Ovary (tissue), 10 donors: ENCODE measurements at places on chromosomes 1 and 21. TPM values are rescaled to one million over a fixed set of nuclear protein-coding genes. Genes with fewer than 3 reads are reported as not detected.
A peak's percentile ranks its signal among the peaks of the same experiment; 100 is the strongest.

DNA sequence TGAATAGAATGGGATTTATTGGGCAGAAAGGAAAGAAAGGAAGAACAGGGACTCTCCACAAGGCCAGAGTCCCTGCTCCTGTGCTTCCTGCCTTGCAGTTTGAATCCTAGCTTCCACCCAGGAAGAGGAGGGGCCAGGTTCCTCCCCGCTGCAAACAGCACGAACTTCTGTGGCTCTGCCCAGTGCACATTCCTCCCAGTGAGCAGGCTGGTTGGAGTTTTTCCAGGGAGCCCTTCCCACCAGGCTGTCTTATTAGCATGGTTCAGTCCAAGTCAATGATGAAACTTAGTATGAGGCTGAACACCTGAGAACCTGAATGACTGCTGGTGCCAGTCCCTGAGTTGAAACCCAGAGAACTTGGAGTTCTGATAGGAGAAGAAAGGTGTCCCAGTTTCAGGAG is 247.2 kb downstream of the DUSP10 start:
- DNase-seq, result no peak

The FAM131C gene
- 1.3 TPM for total RNA-seq

DNA sequence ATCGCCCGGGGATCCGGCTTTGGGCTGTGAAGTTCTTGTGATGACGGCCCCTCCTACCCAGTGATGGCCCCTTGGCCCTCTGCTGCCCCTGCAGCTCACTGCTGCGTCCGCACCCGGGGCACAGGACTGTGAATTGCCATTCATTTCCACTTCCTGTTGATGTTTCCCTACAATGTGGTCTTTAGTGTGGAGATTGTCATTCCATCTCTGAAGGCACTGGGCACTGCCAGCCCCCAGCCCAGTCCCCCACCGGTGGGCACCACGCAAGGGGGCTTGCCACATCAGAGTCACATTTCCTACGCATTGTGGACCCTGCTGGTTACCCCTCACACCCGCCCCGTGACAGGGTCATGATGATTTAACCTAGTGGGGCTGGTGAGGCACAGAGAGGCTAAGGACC is 2.5 kb upstream of the MX2 start:
- DNase-seq, result no peak

DNA sequence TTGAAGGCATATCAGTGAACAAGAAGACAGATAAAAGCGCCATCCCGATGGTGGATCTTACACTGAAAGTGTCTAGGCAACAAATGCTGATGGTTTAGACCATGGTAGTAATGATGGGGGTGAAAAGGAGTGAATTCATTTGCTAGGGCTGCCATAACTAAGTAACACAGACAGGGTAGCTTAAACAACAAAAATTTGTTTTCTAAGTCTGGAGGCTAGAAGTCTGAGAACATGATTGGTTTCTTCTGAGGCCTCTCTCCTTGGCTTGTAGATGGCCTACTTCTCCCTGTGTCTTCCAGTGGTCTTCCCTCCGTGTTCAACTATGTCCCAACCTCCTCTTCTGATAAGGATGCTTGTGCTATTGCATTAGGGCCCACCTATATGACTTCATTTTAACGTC is 13.4 kb upstream of the RAB3B start:
- no peak for DNase-seq

The UBE2U gene
- not detected for total RNA-seq

GRCh38 chr1:187685333-187685732 is 856.6 kb downstream of the PLA2G4A start:
- DNase-seq, result no peak

DNA sequence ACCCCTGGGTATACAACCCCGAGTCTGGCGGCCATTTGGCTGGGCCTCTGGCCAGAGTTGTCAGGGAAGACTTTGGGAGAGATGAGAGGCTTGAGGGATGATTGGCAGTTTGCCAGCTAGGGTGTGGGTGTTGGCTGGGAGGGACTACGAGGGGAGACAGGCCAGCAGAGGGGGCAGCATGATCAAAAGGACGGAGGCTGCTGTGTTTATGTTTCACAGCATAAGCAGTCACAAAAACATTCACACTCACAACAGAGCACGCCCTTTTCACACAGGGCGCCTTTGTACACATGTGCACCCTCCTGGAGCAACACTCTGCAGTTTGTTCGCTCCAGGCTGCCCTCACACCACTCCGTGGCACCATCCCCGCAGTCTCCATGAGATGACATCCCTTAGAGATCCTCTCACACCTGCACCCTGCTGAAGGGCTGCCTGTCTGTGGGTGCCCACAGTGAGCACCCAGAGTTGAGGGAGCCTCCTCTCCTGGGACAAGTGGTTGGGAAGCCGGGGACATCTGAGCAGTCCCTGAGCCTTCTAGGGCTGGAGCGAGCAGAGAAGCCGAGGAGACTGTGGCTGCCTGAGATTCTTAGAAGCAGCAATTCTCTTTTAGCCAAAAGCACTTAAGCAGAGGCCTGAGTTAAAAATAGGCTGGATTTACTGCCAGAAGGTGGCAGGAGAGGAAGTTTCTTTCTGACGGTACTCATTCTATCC is 15.4 kb downstream of the EFNA3 start:
- peak; percentile 74 for DNase-seq

- no peak for DNase-seq
Measured at GRCh38 chr1:45530632-45531135, 9.0 kb upstream of the PRDX1 start.

DNA sequence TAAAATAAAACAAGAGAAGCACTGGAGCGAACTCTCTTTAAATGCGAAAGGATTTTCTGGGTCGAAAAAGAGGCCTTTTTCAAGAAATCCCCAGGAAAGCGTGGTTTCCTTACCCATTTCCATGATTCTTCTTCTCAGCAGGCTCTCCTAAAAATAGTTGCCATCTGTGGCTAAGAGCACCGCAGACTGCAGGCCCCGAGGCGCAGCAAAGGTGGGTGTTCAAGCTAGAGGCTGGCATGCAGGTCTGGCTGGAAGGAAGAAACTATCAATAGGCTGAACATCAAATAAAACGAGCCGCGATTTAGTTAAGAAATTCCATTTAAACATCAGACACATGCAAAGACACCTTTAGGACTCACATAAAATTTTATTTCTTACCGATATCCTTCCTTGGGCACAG is 135.1 kb downstream of the ADAMTS1 start:
- no peak for DNase-seq

The JUN gene
- total RNA-seq, result 256 TPM
